ENCODE measurements at places on chromosomes 3 and 15.
A peak's percentile ranks its signal among the peaks of the same experiment; 100 is the strongest.

GRCh38 chr3:72336821-72337479, 511.3 kb downstream of the SHQ1 start:
- DNase-seq, result peak; percentile 89

- no peak for DNase-seq
These were observed 3.2 kb upstream of the NR2E3 start for GRCh38 chr15:71807125-71807629.

- DNase-seq, result no peak
These were observed 5.4 kb downstream of the TKT start for GRCh38 chr3:53250453-53250852.

GRCh38 chr15:73024168-73024567, 28.1 kb upstream of the NEO1 start:
- no peak for DNase-seq

DNA sequence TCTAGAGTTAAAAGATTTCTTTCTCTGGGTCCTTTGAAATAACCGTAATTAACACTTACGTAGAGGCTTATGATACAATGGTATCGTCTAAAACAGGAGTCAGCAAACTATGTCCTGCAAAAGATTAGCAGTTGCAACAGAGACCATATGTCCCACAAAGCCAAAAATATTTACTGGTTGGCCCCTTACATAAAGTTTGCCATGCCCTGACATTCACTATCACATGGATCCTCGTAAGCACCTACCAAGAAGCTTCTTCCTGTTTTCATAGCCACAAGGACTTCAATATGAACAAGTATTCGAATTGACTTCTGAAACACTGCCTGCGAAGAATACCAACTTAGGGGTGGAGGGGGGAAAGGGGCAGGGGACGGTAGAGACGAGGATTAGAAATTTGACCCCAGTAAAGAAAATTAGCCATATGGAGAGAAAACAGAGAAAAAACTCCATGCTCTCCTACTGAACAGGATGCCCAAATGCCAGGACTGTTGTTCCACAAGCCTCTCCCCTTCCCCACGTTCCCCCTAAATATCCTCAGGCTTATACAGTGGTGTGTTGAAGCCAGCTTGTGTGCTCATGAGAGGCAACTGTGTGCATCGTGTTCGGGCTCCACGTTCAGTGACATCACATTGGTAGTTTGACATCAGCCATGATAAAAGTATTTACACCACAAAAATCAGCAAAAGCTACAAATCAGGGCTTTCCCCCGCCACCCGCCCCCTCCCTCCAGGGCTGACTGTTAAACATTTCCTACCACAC, 144.1 kb upstream of the HES1 start:
- DNase-seq, result no peak

DNA sequence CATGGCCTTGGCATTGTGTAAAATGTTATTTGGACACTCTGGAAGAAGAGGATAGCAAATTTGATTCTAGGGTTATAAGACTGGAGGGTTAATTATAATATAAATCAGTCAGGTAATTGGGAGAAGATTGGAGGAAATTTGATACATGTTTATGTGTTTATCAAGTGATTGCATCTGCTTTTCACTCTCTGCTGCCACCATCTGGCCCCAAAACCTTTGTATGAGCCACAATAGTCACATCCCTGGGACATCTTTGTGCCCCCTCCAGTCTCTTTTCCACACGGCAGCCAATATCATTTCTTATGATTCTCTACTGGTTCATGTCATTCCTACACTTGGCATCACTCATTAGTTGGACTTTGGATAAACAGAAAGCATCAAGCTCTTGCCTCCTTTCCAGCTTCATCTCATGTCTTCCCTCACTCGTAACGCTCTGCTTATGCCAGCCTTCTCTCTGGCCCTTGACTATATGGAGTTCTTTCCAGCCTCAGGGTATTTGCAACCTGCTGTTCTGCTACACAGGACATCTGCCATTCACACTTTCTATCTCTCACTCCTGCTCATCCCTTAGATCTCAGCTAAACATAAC, 602.3 kb upstream of the SUCLG2 start:
- DNase-seq, result no peak

DNA sequence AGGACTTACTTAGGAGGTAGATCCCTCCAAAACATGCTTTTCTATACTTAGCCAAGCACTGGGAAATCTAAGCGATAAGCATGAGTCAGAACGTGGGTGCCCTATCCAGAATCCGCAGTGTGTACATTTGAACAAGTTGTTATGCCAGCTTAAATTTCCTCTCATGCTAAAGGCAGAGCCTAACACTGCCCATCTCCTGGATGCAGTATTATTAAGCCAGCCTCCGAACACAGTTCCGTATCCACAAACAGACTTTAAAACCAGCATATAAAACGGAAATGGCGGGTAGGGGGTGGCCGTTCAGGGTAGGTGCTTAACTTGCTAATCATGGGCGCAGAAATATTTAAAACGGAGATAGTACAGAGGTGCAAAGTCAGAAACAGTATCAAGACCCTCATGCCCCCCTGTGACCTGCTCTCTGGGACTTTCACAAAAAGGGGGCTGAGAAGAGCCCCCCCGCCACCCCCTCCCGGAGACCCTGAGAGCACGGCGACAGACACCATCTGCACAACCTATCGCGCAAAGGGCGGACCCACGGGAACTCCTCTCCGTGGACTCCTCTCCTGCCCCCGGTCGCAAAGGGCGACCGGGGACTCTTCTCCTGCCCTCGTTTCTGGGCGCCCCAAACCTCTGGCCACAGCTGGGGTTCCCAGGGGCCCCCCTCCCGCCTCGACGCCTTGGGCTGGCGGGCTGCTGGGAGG, 889 bp upstream of the LRRIQ4 start:
- DNase-seq, result peak; percentile 66

DNA sequence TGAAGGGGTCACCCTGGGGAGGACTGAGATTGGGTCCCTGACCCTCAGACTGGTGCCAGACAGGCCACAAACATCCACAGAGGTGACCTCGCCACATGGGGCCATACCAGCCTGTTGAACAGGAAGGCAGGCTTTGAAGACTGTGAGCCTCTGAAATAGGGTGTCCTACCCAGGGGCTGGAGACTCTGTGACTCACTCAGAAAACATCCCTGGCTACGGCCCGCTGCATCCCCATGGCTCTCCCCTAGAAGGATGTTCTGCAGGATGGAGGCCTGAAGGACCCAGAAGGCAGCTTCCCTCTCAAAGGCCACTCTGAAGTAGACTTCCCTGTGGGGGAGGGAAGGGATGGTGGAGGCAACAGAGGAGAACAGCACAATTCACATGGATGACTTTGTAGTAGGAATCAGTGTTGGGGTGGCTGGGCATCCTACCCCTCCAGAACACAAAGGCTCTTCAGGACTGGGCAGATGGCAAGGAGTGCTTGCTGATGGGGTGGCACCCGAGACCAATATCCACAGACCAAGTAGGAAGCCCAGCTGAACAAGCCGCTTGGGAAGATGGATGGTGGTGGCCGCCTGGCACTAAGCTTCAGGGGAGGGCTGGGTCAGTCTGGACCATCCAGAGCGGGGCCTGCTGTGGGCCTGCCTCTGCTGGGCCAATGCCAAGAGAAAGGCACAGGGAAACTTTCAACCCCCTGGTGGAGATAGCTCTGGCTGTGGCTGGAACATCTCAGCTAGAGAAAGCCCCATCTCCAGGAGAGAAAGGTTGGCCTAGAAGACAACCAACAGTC, 37.6 kb upstream of the DUSP7 start:
- DNase-seq, result no peak

GRCh38 chr15:78641102-78641748, at the start of gene CHRNB4:
Gene CHRNB4 (minus strand): TSS chr15:78641210. CDS start chr15:78641133, 77 bp downstream.
- no peak for DNase-seq

DNA sequence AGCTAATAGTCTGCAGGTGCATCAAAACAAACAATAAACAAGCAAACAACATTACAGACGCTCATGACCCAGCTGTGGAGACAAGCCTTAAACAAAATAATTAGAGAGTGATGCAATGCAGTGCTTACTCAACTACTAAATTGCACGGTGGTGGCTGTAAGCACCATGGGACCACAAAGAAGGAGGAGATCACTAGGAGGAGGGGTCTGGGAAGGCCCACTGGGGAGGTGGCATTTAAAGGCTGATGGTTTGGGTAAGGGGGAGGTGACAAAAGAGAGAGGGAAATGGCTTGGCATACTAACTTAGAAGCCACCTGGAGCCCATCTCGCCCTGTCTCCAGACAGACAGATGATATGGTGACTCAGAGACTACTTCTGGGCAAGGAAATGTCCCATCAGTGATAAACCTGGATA, 516.7 kb downstream of the FOXP1 start:
- peak; percentile 64 for DNase-seq

GRCh38 chr3:79461129-79461792, 306.5 kb downstream of the ROBO1 start:
- peak; percentile 3 for DNase-seq

DNA sequence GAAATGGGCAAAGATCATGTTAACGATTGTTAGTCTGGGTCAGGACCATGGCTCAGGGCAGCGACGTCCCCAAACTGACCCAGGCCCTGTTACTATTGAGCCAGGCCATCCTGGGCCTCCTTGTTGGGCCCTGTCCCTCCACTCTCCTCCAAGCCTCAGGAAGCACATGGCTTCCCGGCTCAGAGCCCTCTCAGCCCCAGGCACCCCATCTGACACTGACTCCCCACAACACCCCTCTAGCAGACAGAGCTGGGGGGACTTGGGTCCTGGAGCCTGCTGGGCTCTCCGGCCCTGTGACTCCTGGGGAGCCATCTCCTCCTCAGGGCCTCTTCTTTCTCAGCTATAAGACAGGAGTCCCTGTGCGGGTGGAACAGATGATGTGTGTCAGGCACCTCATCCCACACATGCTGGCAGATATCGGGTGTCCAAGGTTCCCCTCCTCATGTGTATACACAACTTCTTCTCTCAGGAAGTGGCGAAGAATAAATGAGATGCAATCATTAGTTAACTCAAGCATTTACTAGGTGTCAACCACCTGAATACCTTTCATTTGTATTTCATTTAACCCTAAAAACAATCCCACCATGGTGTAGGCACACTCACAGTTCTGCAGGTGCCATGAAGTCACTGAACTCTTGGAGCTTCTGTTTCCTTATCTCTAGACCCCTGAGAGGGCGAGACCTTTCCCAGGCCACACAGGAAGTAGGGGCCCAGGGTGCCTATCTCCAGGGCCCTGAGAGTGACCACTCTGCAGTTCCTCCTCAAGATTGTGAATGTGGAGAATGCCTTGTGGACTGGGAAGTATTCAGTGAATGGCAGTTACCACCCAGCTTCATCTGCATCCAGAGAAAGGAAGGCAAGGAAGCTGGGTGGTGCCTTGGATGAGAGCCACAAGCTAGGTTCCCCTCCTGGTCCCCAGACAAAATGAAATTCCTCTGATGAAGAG, 282.5 kb upstream of the TLE3 start:
- DNase-seq, result no peak

DNA sequence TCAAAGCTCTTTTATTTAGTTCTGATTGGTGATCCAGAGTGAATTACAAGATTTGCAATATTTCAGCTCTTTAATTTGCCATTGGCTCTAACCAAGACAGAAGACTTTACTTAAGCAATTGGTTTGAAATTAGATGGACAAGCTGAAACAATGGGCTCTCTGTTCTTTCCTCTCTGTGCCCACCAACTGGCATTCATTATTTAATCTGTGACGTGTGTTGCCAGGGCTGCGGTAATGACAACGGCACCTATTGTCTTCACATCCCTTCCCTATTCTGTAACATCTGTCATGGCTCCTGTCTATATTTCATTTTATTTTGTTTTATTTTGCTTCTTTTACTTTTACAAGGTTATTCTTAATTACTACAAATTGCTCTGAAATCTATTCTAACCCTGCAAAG, 33.9 kb downstream of the PLD1 start:
- DNase-seq, result no peak

DNA sequence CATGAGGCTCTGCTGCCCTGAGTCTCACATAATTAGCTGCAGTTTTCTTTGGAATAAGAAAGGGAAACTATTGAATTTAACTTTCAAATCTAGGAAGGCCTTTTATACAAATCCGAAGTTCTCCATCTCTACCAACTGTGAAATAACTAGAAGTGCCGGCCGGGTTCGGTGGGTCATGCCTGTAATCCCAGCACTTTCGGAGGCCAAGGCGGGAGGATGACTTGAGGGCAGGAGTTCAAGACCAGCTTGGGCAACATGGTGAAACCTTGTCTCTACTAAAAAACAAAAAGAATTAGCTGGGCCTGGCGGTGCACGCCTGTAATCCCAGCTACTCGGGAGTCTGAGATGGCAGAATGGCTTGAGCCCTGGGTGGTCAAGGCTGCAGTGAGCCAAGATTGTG, 43.6 kb downstream of the COL8A1 start:
- no peak for DNase-seq

GRCh38 chr3:148729476-148730055, 31.9 kb downstream of the AGTR1 start:
- no peak for DNase-seq

DNA sequence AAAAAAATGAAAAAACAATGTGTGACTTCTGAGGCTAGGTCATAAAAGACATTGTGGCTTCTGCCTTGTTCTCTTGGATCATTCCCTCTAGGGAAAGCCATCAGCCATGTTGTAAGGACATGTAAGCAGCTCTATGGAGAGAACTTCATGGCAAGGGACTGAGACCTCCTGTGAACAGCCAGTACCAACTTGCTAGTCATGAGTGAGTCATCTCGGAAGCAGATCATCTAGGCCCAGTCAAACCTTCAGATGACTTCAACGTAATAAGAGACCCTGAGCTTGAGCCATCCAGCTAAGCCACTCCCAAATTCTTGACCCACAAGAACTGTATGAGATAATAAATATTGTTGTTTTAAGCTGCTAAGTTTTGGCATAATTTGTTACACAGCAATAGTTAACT, 4.9 kb downstream of the MON1A start:
- peak; percentile 75 for DNase-seq
